ENCODE measurements at places on chromosomes 7 and 10.

GRCh38 chr7:178444-178843 lies 13.9 kb upstream of the FAM20C start:
- no peak for DNase-seq
- no peak overlapping the region for H3K4me3 ChIP-seq
- H3K27me3 ChIP-seq, result peaks cover 8% of the 10 kb centered on the region

DNA sequence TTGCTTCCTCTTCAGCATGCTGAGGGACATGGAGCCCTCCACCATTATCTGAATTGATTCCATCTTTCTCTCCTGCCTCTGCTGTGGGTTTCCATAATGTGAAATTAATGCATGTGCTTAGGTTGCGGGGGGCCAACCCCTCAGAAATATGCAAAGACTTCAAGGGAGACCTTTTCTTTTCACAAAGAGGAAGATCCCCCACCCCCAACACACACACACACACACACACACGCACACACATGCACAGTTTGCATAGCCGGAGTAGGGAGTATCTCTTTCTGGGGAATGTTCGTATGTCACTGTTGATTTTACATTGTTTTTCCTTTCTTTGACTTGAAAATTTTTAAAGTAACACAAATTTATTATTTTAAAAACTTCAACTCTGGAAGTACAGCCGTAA lies 193.5 kb downstream of the MGMT start:
- H3K36me3 ChIP-seq, result no peaks in the 10 kb centered on the region
- H3K27me3 ChIP-seq, result no peaks in the 10 kb centered on the region
- H3K27ac ChIP-seq, result no peak overlapping the region
- H3K4me1 ChIP-seq, result peaks cover 9% of the 10 kb centered on the region

DNA sequence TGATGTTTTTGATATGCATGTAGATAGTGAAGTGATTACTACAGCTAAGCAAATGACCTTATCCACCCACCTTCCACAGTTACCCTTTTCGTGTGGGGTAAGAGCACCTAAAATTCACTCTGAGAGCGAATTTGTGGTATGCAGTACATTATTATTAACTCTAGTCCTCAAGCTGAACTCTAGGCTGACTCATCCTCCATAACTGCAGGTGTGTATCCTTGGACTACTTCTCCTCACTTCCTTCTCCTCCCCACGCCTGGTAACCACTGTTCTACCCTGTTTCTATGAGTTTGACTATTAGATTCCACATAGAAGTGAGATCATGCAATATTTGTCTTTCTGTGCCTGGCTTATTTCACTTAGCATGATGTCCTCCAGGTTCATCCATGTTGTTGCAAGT lies 484.6 kb downstream of the GATA3 start:
- no peak overlapping the region for H3K4me3 ChIP-seq
- no peak overlapping the region for H3K27ac ChIP-seq
- DNase-seq, result no peak
- no peaks in the 10 kb centered on the region for H3K4me1 ChIP-seq

DNA sequence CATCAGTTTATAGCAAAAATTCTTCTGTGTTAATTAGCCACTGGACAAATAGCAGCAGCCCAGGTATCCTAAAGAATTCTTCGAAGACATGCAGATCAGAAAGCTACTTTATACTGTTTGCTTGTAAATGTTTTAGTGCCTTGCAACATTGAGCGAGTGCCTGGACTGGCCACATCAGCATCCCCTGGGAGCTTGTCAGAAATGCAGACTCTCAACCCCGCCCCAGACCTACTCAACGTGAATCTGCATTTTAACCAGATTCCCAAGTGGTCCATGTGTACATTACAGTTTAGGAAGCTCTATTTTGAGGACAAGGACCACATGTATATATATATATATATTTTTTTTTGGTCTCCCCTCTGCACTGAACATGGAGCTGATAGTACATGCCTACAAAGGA lies 18.5 kb upstream of the PLEKHS1 start:
- H3K4me1 ChIP-seq, result no peaks in the 10 kb centered on the region
- H3K4me3 ChIP-seq, result no peak overlapping the region
- no peak for DNase-seq
- H3K36me3 ChIP-seq, result peaks cover 6% of the 10 kb centered on the region
- peaks cover 3% of the 10 kb centered on the region for H3K27me3 ChIP-seq

DNA sequence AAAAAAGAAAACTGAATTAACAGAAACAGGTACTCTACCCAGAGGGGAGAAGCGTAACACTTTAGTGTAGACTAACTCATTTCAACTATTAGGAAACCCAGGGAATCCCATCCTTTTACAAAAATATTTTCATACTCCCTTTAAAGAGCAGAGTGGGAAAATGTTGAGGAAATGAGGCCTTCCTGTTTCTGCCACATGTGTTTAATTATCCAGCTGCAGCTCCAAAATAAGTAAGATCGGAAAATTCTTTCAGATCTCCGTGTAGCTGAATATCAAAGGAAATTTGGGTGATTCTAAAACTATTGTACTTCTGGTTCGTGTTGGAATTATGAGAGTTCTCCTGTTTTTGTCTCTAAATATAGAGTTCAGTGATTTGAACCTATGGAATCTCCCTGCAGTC lies 58.0 kb upstream of the CAV2 start:
- peaks cover 4% of the 10 kb centered on the region for H3K27me3 ChIP-seq
- H3K36me3 ChIP-seq, result no peaks in the 10 kb centered on the region
- peaks cover 5% of the 10 kb centered on the region for H3K4me1 ChIP-seq
- no peak for DNase-seq
- H3K4me3 ChIP-seq, result no peak overlapping the region

DNA sequence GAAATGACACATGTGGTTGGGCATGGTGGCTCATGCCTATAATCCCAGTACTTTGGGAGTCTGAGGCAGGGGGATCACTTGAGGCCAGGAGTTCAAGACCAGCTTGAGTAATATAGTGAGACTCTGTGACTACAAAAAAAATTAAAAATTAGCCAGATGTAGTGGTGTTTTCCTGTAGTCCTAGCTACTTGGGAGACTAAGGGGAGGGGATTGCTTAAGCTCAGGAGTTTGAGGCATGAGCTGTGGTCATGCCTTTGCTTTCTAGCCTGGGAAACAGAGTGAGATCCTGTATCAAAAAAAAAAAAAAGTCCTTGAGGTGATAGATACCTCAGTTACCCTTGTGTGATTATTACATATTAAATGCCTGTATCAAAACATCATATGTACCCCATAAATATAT lies 116.7 kb downstream of the SLC25A40 start:
- DNase-seq, result no peak
- no peak overlapping the region for H3K4me3 ChIP-seq
- H3K27ac ChIP-seq, result no peak overlapping the region
- H3K27me3 ChIP-seq, result no peaks in the 10 kb centered on the region
- no peaks in the 10 kb centered on the region for H3K4me1 ChIP-seq

DNA sequence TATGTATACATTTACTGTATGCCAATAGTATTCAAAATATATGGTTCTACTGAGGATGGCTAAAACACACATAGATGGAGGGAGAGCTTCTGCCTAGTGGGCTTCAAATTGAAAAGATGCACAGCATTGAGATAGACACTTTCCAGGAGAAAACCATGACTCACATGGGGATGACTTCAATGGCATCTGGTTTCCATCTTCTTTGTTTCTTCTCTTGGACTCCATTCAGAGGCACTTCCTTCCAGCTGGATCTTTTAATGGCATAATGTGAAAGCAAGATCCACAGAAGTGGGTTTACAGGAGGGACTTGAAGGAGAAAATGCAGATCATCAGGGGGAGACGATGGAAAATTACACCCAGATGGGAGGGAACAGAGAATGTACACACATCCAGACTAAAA lies 84.9 kb downstream of the ZNF365 start:
- H3K4me1 ChIP-seq, result no peaks in the 10 kb centered on the region
- H3K4me3 ChIP-seq, result no peak overlapping the region
- no peaks in the 10 kb centered on the region for H3K36me3 ChIP-seq
- H3K27ac ChIP-seq, result no peak overlapping the region

DNA sequence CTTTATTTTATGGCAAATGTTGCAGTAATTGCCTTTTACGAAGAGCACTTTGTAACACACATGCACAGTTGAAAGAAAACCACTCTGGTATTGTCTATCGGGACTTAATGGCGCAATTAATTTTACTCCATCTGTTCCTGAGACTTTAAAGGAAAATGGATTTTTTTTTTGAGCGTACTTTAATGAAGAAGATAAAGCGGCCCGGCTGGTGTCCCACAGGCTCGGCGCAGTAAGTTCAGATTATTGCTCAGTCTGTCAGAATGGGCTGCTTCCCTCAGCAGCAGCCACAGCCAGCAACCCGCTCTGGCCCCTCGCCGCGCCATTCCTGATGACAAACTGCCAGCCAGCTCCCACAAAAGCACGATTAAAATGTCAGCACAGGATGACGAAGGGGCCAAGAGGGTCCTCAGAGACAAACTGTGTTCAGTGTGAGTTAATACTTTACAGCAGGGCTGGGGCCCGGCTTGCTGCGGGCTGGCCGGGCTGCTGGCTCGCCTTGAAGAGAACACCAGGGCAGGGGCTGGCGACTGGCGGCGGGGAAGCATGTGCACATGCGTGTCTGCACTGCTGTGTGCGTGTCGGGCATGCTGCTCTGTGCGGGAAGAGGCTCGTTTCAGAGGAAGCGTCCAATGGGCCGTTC lies 501.0 kb upstream of the GALNT17 start:
- H3K27ac ChIP-seq, result no peak overlapping the region
- no peak for DNase-seq
- H3K27me3 ChIP-seq, result peaks cover 16% of the 10 kb centered on the region
- H3K36me3 ChIP-seq, result peaks cover 3% of the 10 kb centered on the region
- no peaks in the 10 kb centered on the region for H3K4me1 ChIP-seq
- H3K4me3 ChIP-seq, result no peak overlapping the region

GRCh38 chr7:153188630-153189029 lies 429.1 kb downstream of the ACTR3B start:
- no peak overlapping the region for H3K27ac ChIP-seq
- H3K27me3 ChIP-seq, result peaks cover 5% of the 10 kb centered on the region
- no peaks in the 10 kb centered on the region for H3K4me1 ChIP-seq
- H3K36me3 ChIP-seq, result no peaks in the 10 kb centered on the region
- no peak overlapping the region for H3K4me3 ChIP-seq
- no peak for DNase-seq

DNA sequence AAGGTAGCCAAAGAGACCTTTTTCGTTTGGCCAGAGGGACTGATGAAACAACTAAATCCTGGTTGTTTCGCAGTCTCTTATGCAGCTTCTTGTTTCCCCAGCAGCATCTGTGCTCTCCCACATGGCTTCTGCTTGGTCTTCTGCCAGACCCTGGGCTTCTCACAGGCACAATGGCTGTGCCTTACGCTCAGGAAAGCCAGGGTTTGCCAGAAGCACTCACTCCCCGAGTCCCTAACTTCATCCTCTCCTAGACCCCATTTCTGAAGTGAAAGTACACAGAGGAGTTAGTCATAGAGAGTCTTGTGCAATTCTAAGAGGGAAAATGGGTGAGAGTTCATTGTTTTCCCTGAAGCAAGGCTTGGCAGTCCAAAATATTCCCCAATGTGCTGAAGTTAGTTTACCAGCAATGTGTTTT lies 121.7 kb downstream of the EVX1 start:
- no peaks in the 10 kb centered on the region for H3K36me3 ChIP-seq
- peaks cover 4% of the 10 kb centered on the region for H3K4me1 ChIP-seq
- H3K27ac ChIP-seq, result no peak overlapping the region
- no peak for DNase-seq
- H3K4me3 ChIP-seq, result no peak overlapping the region
- H3K27me3 ChIP-seq, result peaks cover 1% of the 10 kb centered on the region

DNA sequence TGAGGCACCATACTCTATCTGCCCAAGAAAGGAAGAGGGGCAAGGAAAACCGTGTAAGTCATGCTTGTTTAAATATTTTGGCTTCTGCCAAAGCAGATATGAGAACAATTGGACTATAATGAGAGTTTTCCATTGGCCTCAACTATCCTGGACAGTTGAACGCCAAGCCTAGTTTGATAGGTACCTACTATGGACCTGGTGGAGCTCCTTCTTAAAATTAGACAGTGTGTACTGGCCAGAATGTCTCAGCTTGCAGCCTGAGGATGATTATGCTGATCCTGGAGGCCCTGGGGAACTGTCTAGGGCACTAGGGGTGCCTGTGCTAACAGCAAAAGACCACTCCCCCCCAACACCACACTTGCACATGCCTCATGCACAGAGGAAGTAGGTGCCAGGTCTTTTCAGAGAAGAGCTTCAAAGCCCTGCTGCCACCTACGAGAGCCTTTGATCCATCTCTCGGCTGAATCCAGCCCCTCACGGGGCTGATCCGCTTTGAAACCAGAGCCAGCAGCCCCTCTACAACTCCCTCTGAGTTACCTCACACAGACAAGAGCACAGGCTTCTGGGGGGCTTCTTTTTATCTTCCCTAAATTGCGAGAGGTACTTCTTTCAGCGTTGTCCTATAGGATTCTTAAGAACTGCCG lies 473.8 kb upstream of the GALNT17 start:
- no peak overlapping the region for H3K4me3 ChIP-seq
- no peak for DNase-seq
- H3K36me3 ChIP-seq, result peaks cover 4% of the 10 kb centered on the region
- peaks cover 4% of the 10 kb centered on the region for H3K27me3 ChIP-seq
- no peak overlapping the region for H3K27ac ChIP-seq

DNA sequence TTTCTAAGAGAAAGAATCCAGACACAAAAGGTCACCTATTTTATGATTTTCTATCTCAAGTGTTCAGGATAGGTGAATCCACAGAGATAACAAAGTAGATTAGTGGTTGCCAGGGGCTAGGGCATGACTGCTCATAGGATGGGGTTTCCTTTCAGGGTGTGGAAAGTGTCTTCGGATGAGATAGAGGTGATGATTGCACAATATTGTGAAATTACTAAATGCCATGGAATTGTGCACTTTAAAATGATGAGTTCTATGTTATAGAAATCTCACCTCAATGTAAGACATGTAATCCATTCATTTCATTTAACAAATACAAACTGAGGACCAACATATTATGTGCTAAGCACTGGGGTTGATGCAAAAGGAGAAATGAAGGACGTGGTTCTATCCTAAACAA lies 76.4 kb upstream of the GALNT17 start:
- no peak for DNase-seq
- no peaks in the 10 kb centered on the region for H3K27me3 ChIP-seq
- no peak overlapping the region for H3K27ac ChIP-seq
- no peaks in the 10 kb centered on the region for H3K4me1 ChIP-seq
- H3K4me3 ChIP-seq, result no peak overlapping the region
- no peaks in the 10 kb centered on the region for H3K36me3 ChIP-seq

DNA sequence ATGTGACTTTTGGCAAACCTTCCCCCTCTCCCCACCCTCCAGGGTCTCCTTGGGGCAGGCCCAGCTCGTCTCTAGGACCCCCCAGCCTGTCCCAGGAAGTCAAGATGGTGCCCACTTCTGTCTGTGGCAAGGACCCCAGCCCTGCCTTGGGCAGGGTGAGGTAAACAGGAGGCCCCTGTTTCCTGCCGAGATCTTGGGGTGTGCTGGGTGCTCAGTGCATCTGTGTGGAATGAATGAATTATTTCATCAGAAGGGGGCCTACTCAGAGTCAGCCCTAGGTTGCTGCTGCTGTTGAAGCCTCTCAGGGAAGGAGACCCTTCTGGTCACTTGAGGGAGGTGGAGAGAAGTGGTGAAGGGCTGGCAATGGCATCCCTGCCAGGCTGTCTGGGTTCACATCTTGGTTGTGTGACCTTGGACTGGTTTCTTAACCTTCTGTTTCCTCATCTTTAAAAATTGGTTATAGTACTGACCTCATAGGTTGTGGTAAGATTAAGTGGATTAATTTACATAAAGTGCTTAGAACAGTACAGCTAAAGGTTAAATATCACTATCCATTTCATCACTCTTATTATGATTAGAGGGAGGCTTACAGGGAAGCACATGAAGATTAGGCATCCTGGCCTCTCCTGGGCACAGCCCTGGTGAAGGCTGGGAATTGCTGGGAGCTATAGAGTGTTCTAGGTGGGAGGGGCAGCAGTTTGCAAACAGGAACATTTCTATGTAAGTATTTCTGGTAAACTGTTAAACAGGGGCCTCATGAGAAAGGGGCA lies 67.7 kb downstream of the ZMIZ1 start:
- peaks cover 20% of the 10 kb centered on the region for H3K27me3 ChIP-seq
- peaks cover 58% of the 10 kb centered on the region for H3K4me1 ChIP-seq
- H3K36me3 ChIP-seq, result peaks cover 13% of the 10 kb centered on the region
- no peak for DNase-seq
